ENCODE measurements at places on chromosomes 3 and 15.

- DNase-seq = no peak
These were observed 33.5 kb upstream of the PTPN23 start for GRCh38 chr3:47347217-47347801.

- DNase-seq = no peak
These were observed 62.7 kb downstream of the CASR start for GRCh38 chr3:122246199-122246598.

- DNase-seq = no peak
These were observed 233.3 kb upstream of the SLCO3A1 start for GRCh38 chr15:91620229-91620628.

DNA sequence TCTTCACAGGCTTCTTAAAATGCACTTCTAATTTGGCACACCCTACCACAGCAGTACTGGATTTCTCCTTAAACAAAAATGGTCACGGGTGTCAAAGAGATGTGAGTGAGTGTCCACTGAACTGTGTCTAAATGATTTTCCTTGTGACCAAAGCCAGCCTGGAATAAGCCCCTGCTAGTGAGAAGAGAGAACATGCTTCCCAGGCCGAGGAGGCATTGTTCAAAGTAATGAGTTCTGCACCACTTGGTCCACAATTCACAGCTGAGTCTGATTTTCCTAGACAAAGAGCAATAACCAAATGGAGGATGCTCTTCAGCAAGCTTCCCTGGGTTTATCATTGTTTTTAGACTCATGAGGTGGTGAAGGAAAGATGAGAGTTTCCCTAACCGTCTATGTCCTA is 3.8 kb downstream of the PLCH1 start:
- DNase-seq = no peak

- no peak for DNase-seq
These were observed 8.6 kb upstream of the CERS3 start for GRCh38 chr15:100537331-100537730.

DNA sequence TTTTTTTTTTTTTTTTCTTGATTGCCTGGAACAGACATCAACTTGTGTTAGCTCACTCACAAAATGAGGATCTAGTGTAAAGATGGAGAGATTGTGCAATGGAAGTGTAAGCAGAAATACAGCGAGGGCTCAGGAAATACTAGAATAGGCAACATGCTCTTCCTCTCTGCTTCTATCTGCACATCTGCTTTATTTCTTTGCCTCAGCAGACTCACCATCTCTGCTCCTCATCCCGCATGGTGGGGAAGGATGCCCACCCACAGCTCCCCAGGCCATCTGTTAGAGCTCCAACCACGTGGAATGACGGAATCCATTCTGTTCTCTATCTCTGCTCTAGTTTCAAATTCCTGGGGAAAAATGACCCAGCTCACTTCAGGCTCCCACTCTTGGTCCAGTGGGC is 128.0 kb upstream of the ADAMTS9 start:
- no peak for DNase-seq

DNA sequence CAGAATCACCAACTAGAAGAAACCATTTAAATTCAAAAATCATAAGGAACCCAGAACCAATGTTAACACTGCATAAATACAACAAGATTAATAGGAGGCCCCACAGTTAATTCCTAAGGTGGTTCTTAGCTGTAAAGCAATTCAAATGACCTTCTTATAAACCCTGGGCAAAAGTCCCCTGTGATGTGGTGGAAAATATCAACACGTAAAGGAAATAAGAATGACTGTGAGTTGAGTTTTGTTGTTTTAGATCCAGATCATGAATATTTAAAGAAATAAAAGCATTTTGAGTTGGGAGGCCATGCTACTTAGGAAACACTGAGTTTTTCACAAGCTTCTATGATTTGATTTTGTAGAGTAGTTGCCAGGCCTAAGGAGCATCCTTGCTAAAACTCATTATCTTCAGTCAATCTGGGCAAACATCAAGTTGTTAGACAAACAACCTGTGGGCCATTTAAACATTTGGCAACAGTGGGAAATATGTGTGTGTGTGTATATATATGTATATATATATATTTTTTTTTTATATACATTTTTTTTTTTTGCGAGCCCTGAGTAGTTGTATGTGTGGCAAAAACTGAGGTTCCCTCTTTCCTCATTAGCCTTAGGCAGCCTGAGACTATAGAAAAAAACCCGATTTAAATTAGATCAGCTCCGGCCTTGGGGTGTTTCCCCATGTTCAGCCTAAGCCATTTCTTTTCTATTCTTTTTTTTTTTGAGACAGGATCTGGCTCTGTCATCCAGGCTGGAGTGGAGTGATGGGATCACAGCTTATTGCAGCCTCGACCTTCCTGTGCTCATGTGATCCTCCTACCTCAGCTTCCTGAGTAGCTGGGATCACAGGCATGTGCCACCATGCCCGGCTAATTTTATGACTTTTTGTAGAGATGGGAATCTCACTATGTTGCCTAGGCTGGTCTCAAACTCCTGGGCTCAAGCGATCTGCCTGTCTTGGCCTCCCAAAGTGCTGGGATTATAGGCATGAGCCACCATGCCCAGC is 8.0 kb upstream of the PXK start:
- DNase-seq = no peak

DNA sequence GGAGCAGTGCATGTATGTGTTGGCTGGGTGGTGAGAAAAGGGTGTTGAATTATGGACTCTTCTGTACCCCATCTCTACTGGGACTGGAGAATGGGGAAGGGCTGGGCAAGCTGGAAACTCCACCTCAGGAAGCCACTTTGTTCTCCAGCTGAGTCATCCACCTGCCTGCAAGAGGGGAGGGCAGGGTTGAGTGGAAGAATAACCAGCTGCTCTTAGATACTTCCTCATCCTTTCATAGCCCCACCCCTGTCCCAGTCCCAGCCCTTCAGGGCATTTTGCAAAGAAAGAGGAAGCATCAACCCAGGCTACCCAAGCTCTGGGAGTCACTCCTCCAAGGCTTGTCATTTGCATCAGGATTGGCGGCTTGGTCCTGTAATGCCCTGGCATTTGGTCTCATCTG is 33.1 kb downstream of the RAB11A start:
- no peak for DNase-seq

DNA sequence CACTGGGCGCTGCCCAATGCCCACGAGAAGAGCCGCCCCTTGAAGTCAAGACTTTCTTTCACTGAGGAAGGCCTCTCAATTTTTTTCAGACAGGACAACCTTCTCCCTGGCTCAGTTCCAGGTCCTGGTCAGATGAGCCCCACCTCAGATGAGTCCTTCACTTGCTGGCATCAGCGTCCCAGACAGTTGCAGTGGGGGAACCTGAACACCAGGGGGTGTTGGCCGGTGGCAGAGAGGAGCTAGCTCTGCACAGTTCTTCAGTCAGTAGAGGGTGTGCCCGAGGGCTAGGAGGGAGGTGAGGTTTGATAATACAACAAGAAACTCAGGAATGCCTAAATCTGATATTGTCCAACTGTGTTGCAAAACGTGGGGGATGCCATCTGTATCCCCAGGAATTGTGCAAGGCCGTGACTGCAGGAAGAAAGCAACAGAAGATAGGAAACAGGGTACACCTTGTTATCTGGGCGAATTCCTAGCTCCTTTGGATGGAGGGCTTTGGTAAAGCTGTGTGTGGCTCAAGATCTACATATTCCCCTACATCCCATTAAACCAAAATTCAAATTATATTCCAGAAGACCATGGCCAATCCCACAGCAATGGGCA is 34.3 kb downstream of the CCR3 start:
- peak; percentile 67 for DNase-seq

DNA sequence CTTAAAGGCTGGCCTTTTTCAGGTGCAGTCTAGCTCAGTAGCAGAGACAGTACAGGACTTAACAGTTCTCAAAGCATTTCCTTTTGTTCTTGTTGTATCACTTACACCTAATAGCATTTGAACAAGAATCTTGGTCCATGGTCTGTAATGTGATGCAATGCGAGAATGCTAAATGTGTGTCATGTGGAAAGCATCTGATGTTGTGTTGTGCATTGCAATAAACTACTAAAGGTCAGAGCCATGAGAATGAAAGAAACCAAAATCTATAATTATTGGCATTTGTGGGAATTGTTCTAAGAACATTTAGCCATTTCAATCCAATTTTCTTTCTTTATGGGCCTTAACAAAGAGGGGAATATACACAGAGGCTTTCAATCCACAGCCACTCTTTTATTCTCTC is 324.5 kb upstream of the ROBO2 start:
- no peak for DNase-seq

GRCh38 chr3:111278959-111279358 is 207.3 kb downstream of the NECTIN3 start:
- DNase-seq = no peak

- no peak for DNase-seq
These were observed 113.6 kb upstream of the TPM1 start for GRCh38 chr15:62929000-62929357.

- no peak for DNase-seq
These were observed 44.6 kb downstream of the TFDP2 start for GRCh38 chr3:142104763-142105162.

DNA sequence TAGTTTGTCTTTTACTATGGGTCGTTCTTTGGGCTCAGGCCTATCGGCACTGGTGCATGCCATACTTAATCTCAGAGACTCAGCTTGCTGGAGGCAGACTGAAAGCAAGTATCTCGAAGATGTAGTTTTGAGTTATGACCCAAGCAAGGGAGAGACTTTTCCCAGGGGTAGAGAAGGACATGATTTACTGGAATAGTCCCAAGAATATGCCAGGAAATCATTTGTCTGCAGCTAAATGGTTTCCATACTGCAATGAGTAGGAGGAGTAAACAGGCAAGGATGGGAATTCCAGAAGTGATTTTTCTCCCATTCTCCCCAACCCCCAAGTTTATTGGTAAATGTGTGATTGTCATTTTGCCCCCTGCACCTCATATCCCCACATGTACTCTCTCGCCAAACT is 35.4 kb upstream of the LACTB start:
- DNase-seq = no peak

DNA sequence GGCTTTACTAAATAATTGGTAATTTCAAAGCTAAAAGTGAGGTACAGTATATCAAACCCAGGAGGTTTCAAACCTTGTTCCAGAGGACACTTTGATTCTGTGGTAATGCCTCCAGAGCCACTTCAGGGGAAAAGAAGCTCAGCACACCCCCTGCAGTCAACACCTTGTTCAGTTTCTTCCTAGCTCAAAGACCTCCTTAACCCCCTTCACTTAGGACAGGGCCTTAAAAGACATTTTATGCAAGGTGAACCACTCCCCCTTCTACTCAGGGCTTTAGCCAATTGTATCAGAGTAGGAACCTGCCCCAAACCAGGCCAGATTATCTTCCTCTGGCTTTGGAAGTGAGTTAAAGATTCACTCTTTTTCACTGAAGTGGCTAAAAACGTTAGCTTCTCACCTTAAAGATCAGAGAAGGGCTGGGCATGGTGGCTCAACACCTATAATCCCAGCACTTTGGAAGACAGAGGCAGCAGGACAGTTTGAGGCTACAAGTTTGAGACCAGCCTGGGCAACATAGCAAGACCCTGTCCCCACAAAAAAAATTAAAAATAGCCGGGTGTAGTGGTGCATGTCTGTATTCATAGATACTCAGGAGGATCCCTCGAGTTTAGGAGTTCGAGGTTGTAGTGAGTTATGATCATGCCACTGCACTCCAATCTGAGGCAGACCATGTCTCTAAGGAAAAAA is 3.4 kb downstream of the DENND6A start:
- no peak for DNase-seq

Measured in stimulated activated CD4-positive, alpha-beta T cell treated with anti-CD3 and anti-CD28 coated beads, TNF-alpha, amount 100 ng/mL, for 1 hour (primary cell).